Upper lobe of left lung (tissue), 6 donors: ENCODE measurements at places on chromosomes 1 and 21. TPM values are rescaled to one million over a fixed set of nuclear protein-coding genes. Genes with fewer than 3 reads are reported as not detected.

- H3K27me3 ChIP-seq, result no peaks in the 10 kb centered on the region
- no peaks in the 10 kb centered on the region for H3K4me1 ChIP-seq
- no peaks in the 10 kb centered on the region for H3K36me3 ChIP-seq
- H3K27ac ChIP-seq, result no peak overlapping the region
- DNase-seq, result peak; percentile 34
Measured at GRCh38 chr1:200279810-200280411, 129.9 kb downstream of the ZNF281 start.

OR2L3 gene
- not detected for total RNA-seq

TMEM81 gene
- 3.0 TPM for total RNA-seq

DNA sequence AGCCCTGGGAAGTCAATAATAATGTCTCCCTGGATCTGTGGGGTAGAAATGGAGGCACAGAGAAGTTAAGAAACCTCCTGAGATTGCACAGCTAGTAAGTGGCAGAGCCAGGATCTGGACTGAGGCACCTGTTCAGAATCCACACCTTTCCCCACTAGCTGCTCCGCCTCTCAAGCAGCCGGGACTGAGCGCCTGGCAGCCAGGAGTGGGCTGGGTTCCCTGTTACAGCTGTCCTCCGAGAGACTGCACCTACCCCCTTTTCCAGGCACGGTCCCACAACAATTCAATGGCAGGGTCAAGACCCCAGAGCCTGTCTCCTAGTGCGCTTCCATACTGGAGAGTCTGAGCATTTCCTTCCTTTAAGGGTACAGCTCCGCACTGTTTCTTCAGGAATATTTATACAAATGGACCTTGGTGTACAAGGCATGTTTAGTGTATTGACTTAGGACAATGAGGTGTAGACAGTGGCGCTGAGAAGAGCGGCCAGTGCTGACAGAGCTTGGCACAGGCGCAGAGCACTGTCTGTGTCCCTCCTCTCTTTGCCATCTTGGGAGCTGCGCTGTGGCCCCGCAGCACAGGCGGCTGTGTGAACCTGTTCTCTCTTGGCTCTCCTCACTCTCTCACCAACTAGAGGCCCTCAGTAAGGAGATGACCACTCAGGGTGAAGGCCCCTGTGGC, 24.4 kb downstream of the GRHL3 start:
- DNase-seq, result peak; percentile 31
- no peak overlapping the region for H3K27ac ChIP-seq
- H3K27me3 ChIP-seq, result no peaks in the 10 kb centered on the region
- H3K4me3 ChIP-seq, result no peak overlapping the region
- no peaks in the 10 kb centered on the region for H3K36me3 ChIP-seq

- no peak for DNase-seq
- no peak overlapping the region for H3K4me3 ChIP-seq
- peaks cover 50% of the 10 kb centered on the region for H3K36me3 ChIP-seq
- no peaks in the 10 kb centered on the region for H3K27me3 ChIP-seq
Measured at GRCh38 chr1:26857473-26858060, 5.4 kb upstream of the SFN start.

- H3K4me1 ChIP-seq, result peaks cover 16% of the 10 kb centered on the region
- no peak overlapping the region for H3K27ac ChIP-seq
- H3K4me3 ChIP-seq, result no peak overlapping the region
Measured at GRCh38 chr1:16010837-16011236, 6.8 kb downstream of the SRARP start.

LORICRIN gene
- total RNA-seq, result not detected

- H3K27ac ChIP-seq, result no peak overlapping the region
- H3K27me3 ChIP-seq, result no peaks in the 10 kb centered on the region
- H3K4me3 ChIP-seq, result no peak overlapping the region
- peaks cover 14% of the 10 kb centered on the region for H3K4me1 ChIP-seq
Measured at GRCh38 chr1:182263706-182264105, 127.9 kb downstream of the GLUL start.

- H3K27ac ChIP-seq, result peak overlapping the region; percentile 7
- H3K36me3 ChIP-seq, result no peaks in the 10 kb centered on the region
- H3K4me1 ChIP-seq, result peaks cover 12% of the 10 kb centered on the region
- no peaks in the 10 kb centered on the region for H3K27me3 ChIP-seq
Measured at GRCh38 chr1:156525071-156525501, 24.5 kb upstream of the MEF2D start.

- no peaks in the 10 kb centered on the region for H3K27me3 ChIP-seq
- DNase-seq, result no peak
- H3K4me1 ChIP-seq, result no peaks in the 10 kb centered on the region
- no peak overlapping the region for H3K4me3 ChIP-seq
- no peak overlapping the region for H3K27ac ChIP-seq
Measured at GRCh38 chr1:218705391-218705790, 360.3 kb downstream of the TGFB2 start.

DNA sequence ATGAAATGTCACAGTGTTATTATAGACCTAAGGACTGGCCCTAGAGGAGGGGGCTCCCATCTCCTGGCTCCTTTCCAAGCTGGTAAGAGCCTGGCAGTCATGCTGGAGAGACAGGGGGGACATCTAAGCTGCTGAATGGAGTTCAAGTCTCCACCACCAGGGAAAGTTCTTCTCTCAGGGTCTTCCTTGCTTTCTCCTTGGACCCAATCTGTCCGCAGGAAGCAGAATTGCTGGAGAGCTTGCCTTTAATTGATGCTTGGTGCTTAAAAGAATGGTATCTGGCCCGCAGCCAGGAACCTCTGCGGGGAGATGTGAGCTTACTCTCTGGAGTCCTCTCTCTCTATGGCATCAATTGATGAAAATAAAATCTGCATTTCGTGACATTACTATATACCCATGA, 25.1 kb downstream of the IRF2BP2 start:
- DNase-seq, result no peak
- no peaks in the 10 kb centered on the region for H3K36me3 ChIP-seq
- no peaks in the 10 kb centered on the region for H3K27me3 ChIP-seq
- H3K4me3 ChIP-seq, result no peak overlapping the region
- H3K27ac ChIP-seq, result no peak overlapping the region
- H3K4me1 ChIP-seq, result no peaks in the 10 kb centered on the region

DNA sequence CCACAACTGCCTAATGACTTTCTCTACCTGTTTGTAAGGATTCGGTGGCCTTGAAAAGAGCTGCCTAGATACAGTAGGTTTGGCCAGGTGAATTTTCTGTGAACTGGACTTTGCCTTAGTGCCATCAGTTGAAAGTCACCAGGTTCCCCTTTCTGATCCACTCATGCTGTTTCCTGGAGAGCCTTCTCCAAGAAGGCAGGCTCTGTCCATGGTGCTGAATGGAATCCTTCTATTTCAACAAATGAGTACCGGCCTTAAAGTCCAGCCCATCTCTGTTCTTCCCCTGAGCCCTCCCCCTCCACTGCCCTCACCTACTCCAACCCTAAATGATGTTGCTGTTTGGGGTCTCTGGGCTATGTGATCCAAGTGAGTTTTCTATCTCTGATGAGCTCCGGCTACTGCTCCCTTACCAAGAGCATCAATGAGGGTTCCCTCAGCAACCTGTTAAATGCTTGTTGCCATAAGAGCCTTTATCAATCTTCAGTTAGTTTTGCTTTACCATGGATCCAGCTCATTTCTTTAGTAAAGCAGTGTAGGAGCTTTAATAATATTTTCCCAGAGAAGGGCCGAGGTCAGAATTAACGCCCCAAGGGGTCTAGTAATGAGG, 500.4 kb downstream of the PTPRU start:
- DNase-seq, result no peak
- H3K36me3 ChIP-seq, result no peaks in the 10 kb centered on the region
- H3K4me3 ChIP-seq, result no peak overlapping the region
- H3K27ac ChIP-seq, result no peak overlapping the region
- H3K4me1 ChIP-seq, result no peaks in the 10 kb centered on the region

DNA sequence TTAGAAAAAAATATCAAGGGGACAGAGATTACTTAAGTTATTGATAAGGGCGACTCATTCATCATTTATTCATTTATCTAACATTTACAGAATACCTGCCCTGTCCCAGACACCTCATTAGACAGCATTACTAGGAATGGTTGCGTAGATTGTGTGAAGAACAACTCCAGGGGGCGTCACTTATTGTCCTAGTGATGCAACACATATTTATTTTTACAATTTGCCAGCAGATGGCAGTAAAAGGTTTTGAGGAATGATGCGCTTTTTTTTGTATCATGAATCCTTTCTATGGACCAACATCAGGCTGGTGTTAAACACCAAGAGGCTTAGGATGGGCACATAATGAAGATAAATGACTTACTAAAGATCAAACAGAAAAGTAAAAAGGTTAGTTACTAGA, 5.5 kb downstream of the NCAM2 start:
- H3K27me3 ChIP-seq, result no peaks in the 10 kb centered on the region
- no peaks in the 10 kb centered on the region for H3K4me1 ChIP-seq
- H3K4me3 ChIP-seq, result no peak overlapping the region
- no peaks in the 10 kb centered on the region for H3K36me3 ChIP-seq

DNA sequence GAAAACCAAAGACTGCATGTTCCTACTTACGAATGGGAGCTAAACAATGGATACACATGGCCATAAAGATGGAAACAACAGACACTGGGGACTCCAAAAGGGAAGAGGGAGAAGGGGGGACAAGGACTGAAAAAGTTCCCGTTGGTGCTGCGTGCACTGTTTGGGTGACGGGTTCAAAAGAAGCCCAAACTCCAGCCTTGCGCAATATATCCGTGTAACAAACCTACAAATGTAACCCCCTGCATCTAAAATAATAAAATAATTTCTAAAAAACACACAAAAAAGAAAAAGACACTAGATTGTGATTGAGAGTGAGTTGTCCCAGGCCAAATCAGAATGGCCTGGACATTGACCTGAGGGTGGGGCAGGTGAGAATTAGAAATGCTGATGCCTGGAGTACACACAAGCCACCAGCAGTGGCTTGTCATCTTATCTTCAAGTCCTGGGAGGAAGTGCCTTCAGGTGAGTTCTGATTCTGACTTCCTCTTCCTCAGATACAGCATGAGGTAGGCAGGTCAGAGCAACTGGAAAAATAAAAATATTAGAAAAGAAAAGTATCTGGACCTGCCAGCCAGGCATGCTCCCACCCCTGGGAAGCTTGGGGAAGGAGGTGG, 54.7 kb downstream of the SPATA46 start:
- H3K27me3 ChIP-seq, result no peaks in the 10 kb centered on the region
- H3K4me3 ChIP-seq, result no peak overlapping the region
- no peak for DNase-seq
- no peak overlapping the region for H3K27ac ChIP-seq
- H3K36me3 ChIP-seq, result no peaks in the 10 kb centered on the region
